Body of pancreas (tissue), 4 donors: ENCODE measurements at places on chromosomes 11 and 22.
A peak's percentile ranks its signal among the peaks of the same experiment; 100 is the strongest.

GRCh38 chr22:31222736-31223135, 10.6 kb downstream of the LIMK2 start:
- DNase-seq = no peak

DNA sequence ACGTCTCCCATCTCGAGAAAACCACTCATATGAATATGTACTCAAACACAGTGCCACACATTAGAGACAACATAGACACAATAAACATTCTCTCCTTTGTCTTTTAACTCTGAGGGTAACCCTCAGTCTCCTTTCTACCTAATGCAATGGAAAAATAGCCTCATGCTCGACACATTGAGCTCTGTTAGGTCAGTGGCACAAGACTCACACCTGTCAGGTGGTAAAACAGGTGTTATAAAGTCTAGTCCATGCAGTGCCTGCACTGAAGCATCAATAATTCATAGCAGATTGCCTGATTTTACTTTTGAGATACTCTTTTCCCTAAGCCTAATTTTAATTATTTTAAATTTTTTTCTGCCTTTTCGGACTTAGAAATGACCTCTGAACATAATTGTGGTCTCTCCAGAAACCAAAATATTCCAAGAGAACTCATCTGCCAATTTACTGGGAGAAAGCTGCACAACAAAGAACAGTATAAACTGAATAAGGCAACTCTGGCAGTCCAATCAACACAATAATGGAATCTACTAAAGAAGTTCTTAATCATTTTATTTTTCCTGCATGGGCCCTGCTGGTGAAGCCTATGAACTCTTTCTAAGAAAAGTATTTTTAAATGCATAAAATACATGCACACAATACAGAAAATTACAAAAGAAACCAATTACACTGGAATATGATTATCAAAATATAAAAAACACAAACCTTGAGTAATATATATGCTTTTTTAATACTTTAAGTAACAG, 9.9 kb downstream of the RDX start:
- DNase-seq = no peak

DNA sequence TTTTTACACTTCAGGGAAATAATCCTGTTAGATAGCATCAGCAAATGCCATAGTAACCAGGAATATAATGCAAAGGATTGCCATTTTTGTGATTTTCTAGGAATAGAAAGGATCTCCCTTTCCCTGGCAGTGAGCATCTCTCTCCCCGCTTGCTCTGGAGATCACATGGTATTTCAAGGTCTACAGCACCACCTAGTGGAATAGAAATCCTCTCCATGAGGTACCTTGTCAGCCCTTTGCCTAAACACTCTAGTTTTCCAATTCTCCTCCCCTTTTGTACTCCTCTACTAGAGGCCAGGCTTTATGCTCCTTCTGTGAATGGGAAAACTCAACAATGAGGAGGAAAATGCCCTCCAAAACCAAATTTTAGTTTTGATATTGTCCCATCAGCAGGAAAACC, 78.4 kb downstream of the XRRA1 start:
- DNase-seq = no peak

DNA sequence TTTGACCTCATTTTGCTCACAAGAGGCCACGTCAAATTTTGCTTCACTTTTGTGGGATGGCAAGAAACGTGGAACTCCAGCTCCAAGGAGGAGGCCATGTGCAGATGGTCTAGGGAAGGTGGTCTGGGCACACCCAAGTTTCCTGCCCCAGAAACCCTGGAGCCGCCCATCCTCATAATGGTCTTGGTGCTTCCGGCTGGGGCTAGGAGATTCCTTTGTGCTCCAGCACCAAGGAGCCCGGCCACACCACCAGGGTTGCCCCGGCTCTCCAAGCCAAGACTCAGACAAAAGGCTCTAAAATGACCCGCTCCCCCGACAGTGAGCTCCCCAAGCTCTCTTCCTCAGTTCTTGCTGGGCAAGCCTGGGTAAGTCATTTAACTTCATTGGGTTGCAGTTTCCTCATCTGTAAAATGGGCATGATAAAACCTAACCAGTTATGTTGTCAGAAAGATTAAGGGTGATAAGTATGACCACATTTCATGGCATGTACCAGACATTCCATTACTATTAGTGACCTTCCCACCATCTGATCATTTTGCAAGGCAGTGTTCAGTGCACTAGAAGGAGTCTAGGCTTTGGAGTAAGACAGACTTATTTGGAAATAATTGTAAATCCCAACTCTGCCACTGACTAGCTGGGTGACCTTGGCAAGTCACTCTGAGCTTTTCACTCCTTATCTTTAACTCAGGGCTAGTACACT, 23.3 kb downstream of the DKK3 start:
- DNase-seq = no peak

DNA sequence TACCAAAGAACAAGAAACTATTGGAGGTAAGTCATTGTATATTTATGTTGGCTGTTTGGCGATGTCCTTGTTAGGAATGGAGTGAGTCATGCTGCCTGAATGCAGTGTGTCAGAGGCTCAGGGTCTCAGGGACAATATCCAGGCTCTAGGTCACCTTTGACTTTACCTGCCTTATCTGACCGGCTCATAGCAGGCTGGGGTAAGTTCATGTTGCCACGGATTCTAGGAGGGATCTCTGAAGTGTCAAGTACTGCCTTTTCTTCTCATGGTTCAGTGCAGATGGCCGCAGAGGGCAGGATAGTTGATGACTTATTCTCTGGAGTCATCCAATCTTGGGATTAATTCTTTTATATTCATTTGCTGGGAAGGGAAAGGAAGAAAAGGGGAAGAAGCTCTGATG, 53.2 kb downstream of the SPON1 start:
- DNase-seq = no peak

GRCh38 chr11:119474682-119475596, 52.0 kb upstream of the THY1 start:
- DNase-seq = peak; percentile 70

GRCh38 chr11:78379039-78379670, 38.5 kb downstream of the GAB2 start:
- no peak for DNase-seq

DNA sequence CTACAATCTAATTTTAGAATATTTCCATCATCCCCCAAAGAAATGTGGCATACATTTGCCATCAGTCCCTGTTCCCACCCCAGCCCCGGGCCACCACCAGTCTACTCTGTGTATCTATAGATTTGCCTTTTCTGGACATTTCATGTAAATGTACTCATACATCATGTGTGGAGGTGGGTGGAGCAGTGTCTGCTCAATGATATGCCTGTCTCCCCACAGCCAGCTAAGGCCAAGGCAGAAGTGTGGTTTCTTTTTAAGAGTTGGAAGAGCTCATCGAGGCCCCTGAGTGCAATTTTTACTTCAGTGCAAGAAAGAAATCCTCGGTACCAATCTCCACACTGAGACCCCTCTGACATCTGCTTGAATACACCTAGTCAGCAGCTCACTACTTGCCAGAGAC, 80.5 kb downstream of the TP53I11 start:
- no peak for DNase-seq

- no peak for DNase-seq
Observed at GRCh38 chr11:47994417-47994816, 14.1 kb downstream of the PTPRJ start.
